Keratinocyte (primary cell): ENCODE measurements at places on chromosomes 1 and 21. TPM values are rescaled to one million over a fixed set of nuclear protein-coding genes. Genes with fewer than 3 reads are reported as not detected.

GRCh38 chr1:5010656-5011055, 356.2 kb downstream of the AJAP1 start:
- H3K27me3 ChIP-seq: no peaks in the 10 kb centered on the region
- DNase-seq: no peak
- no peak overlapping the region for H3K27ac ChIP-seq
- no peak overlapping the region for H3K4me3 ChIP-seq

GRCh38 chr1:39450956-39451606, 40.4 kb upstream of the BMP8A start:
- DNase-seq: no peak
- H3K4me3 ChIP-seq: no peak overlapping the region
- no peaks in the 10 kb centered on the region for H3K27me3 ChIP-seq

- peak overlapping the region; percentile 29 for H3K27ac ChIP-seq
- H3K36me3 ChIP-seq: no peaks in the 10 kb centered on the region
- H3K4me1 ChIP-seq: peaks cover 27% of the 10 kb centered on the region
- peak; percentile 55 for DNase-seq
- no peaks in the 10 kb centered on the region for H3K27me3 ChIP-seq
These were observed 31.6 kb downstream of the SOX13 start for GRCh38 chr1:204104331-204105130.

DNA sequence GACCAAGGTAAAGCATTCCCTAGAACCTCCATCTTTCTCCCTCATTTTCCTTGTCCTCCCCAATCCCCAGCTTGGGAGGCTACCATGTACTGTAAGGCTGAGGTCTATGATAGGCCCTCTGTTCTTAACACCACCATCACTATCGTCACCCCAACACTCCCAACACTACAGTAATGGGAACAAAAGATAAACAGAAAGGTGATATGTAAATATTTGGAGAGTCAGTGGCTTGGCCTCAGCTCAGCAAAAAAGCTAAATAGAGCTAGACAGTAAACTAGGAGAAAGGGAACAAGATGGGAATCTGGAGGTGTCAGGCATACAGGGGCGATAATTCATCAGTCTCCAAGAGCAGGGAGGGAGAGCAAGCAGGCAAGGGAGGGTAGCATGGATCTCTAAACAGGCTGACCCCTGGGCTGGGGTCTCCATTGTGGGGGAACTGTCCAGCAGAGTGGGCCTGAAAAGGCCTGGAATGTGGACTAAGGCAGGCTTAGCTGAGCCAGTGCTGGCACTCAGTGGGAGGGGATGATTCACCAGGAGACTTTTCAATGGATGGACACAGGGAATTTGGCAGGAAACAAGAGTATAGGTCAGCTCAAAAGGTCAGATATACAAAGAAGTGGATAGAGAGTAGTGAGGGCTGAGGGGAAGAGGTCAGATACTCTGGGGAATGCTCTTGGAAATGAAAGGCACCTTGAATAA, 6.7 kb downstream of the WNT2B start:
- peaks cover 29% of the 10 kb centered on the region for H3K4me1 ChIP-seq
- no peak overlapping the region for H3K4me3 ChIP-seq
- DNase-seq: no peak
- no peaks in the 10 kb centered on the region for H3K36me3 ChIP-seq
- H3K27me3 ChIP-seq: no peaks in the 10 kb centered on the region
- no peak overlapping the region for H3K27ac ChIP-seq

DNA sequence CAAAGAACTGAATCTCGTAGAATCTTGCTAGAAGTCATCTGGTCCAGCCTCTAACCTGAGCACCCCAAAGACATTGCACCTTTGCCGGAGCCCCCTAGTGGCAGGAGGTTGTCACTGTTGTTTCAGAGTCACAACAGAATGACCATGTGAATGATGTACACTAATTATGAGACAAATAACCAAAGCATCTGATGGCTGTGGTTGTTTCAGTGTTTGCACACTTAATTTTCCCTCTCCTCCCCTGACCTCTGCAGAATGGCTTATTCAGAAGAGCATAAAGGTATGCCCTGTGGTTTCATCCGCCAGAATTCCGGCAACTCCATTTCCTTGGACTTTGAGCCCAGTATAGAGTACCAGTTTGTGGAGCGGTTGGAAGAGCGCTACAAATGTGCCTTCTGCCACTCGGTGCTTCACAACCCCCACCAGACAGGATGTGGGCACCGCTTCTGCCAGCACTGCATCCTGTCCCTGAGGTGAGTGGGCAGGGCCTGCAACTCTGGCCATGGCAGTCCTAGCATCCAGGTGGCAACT, 26.4 kb downstream of the TRAF5 start:
- H3K27me3 ChIP-seq: no peaks in the 10 kb centered on the region
- H3K4me3 ChIP-seq: no peak overlapping the region
- H3K27ac ChIP-seq: no peak overlapping the region
- no peak for DNase-seq

- no peaks in the 10 kb centered on the region for H3K36me3 ChIP-seq
- H3K4me3 ChIP-seq: no peak overlapping the region
- no peak for DNase-seq
- H3K4me1 ChIP-seq: no peaks in the 10 kb centered on the region
- no peak overlapping the region for H3K27ac ChIP-seq
These were observed 390.2 kb upstream of the POU3F1 start for GRCh38 chr1:38436749-38437148.

The DCDC2B gene
- polyA plus RNA-seq: not detected in 3 replicates

The GPR161 gene
- polyA plus RNA-seq: 7.8 to 11.6 TPM (median 9.1 TPM) in 3 replicates

The NBPF15 gene
- polyA plus RNA-seq: 29.4 to 43.6 TPM (median 43.0 TPM) in 3 replicates
